ENCODE measurements at places on chromosomes 6 and 20.

- no peak for DNase-seq
Measured at GRCh38 chr6:133891149-133891926, 2.4 kb downstream of the TCF21 start.

GRCh38 chr6:14468647-14469321 lies 351.2 kb downstream of the CD83 start:
- no peak for DNase-seq

GRCh38 chr6:15389765-15390723 lies 144.2 kb downstream of the JARID2 start:
- DNase-seq, result peak; percentile 66

- DNase-seq, result no peak
Measured at GRCh38 chr20:57678340-57678739, 31.5 kb downstream of the PMEPA1 start.

- peak; percentile 64 for DNase-seq
Measured at GRCh38 chr6:53189554-53189953, 40.9 kb upstream of the GCM1 start.

DNA sequence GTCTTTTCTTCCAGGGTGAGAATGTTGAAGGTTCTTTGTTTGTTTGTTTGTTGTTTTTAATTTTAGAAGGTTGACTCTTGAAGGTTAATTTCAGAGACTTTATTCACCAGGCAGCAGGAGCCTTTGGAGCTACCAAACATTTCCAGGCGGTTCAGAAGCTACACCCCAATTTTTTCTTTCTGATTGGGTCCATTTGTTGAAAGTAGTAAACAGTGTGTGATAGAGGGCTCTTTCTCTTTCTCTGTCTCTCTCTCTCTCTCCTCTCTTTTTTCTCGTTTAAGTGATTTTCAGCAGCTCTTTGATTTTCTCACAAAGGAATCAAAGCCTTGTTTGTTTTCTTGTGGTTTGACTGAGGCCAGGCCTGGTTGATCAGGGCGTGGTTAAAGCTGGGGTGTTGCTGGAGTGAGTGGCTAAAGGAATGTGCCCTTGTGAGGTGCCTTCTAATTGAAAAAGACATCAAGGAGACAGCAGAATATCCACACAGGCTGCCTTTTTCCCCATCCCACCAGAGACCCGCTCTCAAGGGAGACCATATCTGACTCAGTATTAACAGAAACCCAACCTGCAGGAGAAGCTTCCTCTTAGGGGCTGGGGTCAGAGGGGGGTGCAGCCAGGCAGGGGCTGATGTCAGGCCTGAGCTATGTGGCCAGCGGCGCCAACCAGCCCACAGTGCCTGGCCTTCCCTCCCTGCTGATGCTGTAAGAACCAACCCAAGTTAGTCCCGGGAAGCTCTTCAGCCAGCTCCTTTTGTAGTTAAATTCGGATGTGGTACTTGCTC lies 40.4 kb upstream of the NAA20 start:
- DNase-seq, result peak; percentile 72

DNA sequence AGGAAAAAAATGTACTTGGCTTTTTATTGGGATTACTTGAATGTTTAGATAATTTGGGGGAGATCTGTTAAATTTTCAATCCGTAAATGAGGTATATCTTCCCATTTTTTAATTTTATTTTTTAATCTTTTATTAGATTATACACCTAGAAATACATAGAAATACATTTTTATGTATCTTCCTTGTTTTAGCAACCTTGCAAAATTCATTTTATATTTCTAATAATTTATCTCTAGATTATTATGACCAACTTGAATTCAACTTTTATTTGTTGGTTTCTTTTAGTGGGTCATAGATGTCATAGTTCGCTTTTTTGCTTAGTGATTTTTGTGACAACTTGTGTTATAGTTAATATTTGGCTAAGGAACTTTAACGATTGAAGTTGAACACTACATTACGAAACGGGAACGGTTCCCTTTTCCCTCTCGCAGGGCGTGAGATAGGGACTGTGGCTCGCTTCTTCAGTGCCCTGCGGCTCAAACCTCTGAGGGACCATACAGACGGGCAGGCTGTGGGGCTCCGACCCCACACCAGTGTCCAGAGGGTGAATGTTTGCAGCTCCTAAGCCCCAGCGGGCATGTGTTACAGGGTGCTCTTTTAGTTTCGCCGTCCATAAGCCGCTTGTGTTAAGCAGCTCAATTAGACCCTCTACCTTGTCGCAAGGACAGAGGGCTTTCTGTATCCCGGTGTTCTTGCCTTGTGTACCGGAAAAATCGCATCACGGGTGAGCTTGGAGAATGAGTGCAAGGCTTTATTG lies 53.8 kb downstream of the PRND start:
- no peak for DNase-seq

DNA sequence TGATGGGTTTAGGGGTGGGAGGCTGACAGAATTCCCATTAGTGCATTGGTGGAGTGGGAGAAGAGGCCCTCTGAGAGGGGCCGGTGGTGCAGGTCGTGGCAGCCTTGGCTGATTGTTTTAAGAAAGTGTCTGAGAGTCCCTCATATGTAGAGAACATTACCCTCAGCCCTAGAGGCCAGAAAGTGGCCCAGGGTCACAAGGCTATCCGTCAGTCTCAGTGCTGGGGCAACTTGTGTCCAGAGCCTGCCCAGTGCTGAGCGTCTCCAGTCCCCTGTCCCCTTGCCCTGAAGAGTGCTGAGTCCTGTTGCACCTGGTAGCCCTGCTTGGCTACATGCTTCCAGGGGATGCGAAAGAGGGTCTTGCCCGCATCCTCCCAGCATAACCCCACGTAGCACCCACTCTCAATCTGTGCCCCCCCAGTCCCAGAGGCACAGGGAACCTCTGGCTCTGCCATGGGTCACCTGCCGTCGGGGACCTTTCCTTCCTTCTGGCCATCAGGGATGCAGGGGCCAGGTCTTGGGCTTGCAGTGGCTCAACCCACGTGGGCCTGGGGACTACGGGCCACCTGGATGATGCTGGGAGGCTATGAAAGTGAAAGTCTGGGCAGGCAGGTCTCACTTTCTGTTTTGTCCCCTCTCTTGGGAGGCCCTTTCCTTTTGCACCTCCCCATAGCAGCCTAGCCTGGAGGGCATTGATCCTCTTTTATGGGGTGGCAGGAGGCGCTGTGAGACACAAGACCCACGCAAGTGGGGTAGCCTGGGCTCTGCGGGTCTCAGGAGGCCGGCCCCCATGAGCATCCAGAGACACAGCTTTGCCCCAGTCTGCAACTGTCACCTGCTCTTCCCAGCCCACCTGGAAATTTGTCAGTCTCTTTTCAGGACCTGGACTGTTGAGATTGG lies 12.2 kb downstream of the DUSP15 start:
- no peak for DNase-seq

DNA sequence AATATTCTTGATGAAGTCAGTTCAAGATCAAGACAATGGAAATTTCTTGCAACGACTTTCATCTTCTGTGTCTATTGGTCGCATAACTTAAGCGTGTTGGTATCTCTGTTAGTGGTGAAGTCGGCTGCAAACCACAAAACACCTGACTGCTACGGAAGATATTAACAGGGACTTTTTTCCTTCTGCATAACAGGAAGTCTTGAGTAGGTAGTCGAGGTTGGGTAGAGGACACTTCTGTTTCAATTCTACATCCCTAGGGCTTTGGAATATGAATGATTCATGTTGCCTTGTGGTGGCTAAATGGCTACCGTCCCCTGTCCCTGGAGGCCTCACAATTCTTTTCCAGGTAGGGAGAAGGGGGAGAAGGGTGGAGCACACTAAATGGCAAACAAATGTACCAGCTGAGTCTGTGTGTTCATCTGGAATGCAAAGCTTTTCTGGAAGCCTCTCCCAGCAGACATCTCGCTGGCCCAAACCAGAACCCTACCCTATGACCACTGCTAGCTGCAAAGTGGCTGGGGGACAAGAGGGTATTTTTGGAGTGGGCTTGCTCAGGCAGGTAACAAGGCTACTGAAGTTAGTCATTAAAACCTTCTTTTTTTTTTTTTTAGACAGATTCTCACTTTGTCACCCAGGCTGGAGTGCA lies 34.6 kb upstream of the NKX2-2 start:
- DNase-seq, result no peak

DNA sequence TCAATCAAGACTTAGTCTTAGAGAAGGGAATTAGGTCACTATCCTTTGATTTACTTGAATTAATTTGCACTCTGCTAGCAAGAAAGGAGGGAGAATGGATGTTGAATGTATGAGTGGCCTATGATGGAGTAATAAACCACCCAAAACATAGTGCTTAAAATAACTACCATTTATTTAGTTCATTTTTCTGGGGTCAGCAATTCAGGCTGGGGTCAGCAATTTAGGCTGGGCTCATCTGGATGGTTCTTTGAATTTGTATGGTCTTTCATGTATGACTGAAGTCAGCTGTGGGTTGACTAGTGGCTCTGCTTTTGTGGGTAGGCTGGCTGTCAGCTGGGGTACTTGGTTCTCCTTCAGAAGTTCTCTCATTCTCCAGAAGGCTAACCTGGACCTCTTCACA lies 21.0 kb upstream of the LAMA4 start:
- no peak for DNase-seq

DNA sequence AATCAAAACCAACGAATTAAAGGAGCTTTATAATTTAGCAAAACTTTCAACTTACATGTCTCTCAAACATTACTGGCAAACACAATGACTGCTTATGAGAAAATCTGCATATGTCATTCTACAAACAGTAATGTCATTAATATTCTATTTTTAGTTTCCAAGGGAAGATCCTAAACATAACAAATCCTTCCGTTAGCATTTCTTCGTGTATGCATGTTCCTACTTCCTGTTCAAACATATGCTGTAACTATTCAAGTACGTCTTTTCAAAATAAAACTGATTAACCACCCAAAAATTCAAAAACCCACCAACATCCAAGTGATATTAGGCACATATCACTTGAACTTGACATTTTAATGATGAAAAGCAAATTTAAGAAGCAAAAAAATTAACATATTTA lies 131.3 kb downstream of the HACE1 start:
- DNase-seq, result peak; percentile 60

- DNase-seq, result no peak
Measured at GRCh38 chr6:122548281-122548680, 61.9 kb upstream of the PKIB start.

- no peak for DNase-seq
Measured at GRCh38 chr6:43921548-43922425, 151.8 kb downstream of the VEGFA start.

DNA sequence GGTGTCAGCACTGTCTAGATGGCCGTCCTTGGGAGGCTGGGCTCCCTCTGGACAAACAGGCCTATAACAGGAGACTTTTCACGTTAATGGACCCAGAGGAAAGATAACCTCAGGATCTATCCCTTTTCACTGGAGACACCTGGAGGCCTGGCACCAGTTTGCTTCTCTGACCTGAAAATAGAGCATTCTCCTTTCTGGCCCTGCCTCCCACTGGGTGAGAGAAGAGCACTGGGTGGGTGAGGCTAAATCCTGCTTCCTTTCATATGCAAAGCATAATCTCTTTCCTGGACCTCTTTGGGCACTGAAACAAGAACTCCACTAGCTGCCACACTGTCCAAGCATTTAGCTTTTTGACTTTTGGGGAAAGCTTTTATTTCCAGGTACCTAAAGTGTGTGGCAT lies 78.3 kb downstream of the FOXO3 start:
- no peak for DNase-seq
